Tibial nerve (tissue), 4 donors: ENCODE measurements at places on chromosomes 16 and 17. TPM values are rescaled to one million over a fixed set of nuclear protein-coding genes. Genes with fewer than 3 reads are reported as not detected.

DNA sequence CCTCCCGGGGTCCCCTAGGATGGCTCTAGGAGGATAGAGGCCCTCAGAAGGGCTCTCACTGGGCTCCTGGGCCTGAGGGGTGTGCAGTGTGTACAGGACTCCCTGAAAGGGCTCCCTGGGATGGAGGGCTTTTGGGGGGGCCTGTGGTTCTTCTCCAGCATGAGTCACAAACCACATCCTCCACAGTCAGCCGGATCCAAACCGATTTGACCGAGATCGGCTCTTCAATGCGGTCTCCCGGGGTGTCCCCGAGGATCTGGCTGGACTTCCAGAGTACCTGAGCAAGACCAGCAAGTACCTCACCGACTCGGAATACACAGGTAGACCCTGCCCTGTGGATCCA is 4.5 kb downstream of the TRPV2 start:
- no peak for DNase-seq

- no peak for DNase-seq
Observed at GRCh38 chr17:74777901-74778515, 1.9 kb upstream of the NAT9 start.

- DNase-seq = no peak
Observed at GRCh38 chr17:38317081-38317480, 20.1 kb downstream of the MRPL45 start.

- no peak for DNase-seq
Observed at GRCh38 chr17:63292421-63292820, 153.7 kb downstream of the CYB561 start.

DNA sequence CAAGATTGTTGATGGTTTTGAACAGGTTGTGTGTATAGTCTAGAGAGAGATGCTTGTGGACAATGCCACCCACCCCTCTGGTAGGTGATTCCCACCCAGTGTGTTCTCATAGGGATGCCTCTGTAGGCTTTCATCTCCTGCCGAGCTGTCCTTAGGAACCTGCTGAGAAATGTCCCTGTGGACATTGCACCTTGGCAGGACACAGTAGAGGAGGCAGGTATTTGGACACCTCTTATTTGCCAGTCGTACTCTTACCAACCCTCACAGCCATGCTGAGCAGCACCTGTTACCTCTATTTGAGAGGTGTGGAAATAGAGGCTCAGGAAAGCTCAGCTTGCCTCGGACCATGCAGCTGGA is 33.2 kb downstream of the EPN2 start:
- DNase-seq = no peak

- DNase-seq = no peak
Observed at GRCh38 chr16:397135-397661, at the start of gene NME4. Gene NME4, plus strand, starts transcription at chr16:397199. Its CDS starts 24 bp downstream, at chr16:397223.

DNA sequence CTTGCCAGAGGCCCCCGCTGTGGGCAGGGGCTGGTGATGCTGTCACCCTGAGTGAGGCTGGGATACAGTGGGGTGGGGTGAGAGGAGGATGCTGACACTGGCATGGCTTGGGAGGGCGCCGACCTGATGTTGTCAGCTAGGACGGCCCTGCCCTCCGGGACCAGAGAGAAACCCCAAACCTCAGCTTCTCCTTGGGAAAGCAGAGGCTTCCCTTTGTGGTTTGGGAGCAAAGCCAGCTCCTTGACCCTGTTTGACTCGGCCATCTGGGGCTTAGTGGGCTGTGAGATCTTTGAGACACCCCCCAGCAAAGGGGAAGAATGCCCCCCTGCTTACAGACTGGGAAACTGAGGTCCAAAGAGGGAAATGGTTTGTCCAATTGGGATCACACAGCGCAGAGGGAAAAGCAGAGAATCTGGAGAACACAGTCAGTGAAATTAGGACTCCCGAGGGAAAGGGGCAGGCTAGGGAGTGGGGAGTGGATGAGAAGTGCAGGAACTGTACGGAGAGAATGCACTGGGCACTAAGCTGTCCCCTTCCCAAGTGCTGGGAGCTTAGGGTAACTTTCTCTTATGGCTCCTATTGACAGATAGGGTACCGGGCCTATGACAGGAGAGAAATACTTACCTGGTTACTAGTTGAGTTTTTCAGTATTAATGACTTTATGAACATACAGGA is 40.7 kb upstream of the DLX4 start:
- DNase-seq = no peak

DNA sequence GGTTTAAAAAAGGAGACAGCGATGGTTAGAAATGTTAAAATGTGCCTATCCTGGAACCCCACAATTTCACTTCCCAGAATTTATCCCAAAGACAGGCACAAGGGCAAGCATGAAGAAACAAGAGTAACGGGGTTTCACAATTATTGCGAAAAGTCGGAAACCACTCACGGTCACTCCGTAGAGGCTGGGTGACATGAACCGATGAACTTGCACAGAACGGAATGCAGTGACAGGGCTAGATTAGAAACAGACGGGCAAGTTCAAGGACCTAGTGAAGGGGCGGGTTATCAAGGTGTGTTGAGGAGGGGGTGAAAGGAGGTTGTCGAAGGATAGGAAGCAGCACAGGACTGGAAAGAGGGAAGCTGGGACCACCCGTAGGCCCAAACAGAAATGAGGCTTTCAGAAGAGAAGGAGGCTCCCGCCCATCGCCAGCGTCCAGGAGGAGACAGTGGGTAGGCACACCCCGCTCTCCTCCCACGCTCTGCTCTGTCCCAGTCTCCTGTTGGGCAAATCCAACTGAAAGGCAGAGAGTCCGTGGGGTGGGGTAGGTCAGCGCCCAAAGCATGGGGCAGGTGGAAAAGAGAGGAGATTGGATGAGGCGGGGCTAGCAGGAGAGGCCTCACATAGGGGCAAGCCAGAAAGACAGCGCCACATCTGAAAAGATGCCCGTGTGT is 47.4 kb upstream of the JPH3 start:
- no peak for DNase-seq

DNA sequence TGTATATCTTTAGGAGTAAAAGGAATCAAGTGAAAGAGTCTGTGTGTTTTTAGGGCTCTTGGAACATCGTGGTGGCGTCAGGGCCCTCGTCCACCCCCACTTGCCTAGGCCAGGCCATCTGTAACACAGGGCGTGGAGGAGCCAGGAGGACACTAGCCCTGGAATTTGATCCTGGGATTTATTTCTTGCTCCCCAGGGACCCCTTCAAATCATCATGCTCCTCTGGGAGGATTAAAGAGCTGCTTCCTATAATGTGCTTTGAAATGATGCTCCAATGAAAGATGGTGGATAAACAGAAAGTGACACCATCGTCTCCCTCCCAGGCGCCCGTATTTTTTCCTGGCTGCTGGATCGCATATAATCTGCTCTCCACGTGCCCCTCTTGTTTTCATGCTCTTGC is 113.3 kb downstream of the AATF start:
- no peak for DNase-seq

GRCh38 chr16:9099131-9099625 is 7.7 kb downstream of the HAPSTR1 start:
- no peak for DNase-seq

DNA sequence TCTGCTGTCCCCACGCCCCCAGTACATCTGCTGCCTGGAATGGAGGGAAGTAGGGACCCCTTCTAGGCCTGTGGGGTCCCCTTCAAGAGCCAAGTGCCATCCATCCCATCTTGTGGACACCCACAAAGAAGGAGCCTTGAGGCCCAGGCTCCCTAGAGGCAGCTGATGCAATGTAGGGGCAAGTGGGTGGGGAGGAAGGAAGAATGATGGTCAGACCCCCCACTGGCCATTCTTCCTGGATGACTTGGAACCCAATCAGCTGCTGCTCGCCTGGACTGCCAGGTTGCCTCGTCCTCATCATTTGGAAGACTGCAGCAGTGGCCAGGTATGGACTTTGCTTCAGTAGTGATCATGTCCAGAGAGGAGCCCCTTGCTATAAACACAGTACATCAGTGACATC is 48.9 kb downstream of the SMPD3 start:
- DNase-seq = no peak

DNA sequence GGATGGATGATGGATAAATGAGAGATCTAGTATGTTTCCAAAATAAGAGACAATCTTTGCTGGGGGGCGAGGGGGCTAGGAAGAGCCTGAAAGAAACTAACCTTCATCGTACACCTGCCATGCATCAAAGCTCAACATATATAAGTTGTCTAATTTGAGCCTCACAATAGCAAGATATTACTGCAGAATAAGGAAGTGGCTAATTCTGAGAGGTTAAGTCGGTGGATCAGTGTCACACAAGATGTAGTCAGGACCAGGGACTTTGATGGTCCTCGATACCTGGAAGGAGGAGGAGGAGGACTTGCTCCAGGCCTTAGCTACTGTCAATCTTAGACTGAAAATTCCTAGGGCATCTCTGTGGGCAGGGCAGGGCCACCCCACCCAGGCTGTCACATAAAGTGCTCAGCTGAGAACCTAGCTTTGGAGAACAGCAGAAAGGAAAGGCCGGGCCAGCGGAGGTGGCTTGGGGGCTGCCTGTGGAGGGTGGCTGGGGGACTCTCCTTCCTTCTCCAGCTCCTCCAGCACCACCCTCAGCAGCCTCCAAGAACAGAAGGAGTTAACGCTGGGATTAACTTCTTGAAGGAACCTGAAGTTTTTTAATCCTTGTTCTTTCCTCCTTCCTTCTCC is 460 bp upstream of the SLC13A2 start:
- no peak for DNase-seq

- DNase-seq = no peak
Observed at GRCh38 chr17:56449176-56449575, 144.3 kb upstream of the NOG start.

DNA sequence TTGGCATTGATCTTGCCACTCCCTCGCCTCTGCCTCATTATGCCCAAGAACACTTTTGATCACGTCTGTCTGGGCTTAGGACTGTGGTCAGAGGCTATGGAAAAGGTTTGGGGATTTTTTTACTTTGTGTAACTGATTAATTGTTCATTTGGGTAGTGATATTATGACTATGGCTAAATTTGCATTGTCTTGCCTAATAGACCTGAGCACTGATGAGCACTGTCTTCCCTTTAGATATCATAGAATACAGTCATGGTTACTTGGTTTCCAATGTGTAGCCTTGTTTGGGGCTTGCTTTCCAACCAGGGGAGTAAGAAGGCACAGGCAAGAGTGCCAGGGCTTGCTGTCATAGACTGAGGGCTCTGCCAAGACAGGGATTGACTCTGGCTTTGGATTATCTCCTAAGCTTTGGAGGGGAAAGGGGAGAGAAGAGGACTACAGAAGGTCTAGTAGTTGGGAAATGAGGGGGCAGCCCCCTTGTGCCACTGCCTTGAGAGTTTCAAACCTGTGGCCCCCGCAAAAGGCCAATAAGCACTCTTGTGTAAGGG is 13.7 kb downstream of the LIMD2 start:
- DNase-seq = no peak

- no peak for DNase-seq
Observed at GRCh38 chr17:15087946-15088345, 177.2 kb downstream of the PMP22 start.

DNA sequence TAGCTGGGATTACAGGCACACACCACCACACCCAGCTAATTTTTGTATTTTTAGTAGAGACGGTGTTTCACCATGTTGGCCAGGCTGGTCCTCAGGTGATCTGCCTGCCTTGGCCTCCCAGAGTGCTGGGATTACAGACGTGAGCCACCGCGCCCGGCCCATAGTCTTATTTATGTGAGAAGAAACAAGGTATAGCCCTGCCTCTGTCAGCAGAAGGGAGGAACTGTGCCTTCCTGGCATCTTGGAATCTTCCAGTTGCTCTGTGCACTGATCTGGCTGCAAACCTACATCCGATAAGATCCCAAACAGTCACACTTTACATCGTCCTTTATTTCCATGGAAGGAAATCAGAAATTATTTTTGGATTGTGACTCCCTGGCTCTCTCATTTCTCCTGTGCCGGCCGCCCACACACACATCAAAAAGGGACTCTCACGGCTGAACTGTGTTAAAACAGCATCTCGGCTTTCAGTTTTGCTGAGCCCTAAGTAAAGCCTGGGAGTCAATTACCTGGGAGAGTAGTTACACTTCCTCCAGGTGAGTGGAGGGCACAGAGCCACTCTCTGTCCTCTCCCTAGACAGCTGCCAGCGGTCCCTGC is 23.3 kb downstream of the WIPI1 start:
- DNase-seq = no peak

- peak; percentile 81 for DNase-seq
Observed at GRCh38 chr16:30075503-30076275, at the start of gene PPP4C. Gene PPP4C, plus strand, starts transcription at chr16:30075994. Its CDS starts 384 bp downstream, at chr16:30076378.

DNA sequence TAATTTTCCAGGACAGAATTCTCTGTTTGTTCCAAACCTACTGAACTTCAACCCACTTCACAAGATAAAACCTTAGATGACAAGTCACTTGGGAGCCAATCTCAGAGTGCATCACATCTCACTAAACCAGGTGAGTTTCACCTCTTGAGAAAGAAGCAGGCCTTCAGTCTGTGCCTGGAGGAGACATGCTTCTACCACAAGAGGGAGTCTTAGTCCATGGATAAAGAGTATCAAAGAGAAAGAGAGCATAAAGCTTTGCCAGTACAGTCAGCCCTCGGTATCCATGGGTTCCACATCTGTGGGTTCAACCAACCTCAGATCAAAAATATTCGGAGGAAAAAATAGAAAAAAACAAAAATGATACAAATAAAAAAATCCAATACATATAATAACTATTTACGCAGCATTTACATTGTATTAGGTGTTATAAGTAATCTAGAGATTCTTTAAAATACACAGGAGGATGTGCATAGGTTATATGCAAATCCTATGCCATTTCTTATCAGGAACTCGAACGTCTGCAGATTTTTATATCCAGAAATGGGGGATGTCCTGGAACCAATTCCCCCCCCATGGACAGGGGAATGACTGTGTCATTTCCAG is 37.7 kb downstream of the DUSP14 start:
- no peak for DNase-seq

DNA sequence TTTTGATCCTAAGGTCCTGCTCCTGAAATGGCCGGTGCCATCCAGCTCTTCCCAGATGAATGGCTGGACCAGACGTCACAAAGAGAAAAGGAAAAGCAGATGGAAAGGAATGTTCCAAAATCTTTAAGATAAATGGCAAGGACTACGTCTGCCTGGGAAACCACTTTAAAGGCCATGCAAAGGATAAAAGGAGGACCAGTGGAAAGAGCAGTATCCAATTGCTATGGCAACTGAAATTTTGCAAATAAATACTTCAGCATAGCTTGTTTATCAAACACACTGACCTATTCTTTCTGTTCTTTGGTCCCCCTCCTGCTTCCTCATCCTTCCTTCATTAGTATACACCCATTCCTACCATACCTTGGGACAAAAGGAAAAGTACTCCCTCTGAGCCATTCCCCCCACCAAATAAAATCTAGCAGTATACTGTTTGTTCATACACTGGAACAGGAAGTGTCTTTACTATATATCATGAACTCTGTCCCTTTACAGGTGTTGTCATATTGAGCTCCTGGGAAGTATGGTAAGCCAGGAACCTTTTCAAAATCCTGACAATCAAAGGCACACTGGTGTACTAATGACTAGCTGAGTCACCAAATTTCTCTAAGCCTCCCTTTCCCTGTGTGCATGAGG is 37.2 kb upstream of the NUFIP2 start:
- no peak for DNase-seq

The OR3A2 gene
- 1.1 TPM for total RNA-seq

The SLC12A3 gene
- not detected for total RNA-seq

The HOXB5 gene
- total RNA-seq = 1.6 TPM

The OR1D5 gene
- total RNA-seq = not detected

The TUBB3 gene
- not detected for total RNA-seq

The HOXB6 gene
- total RNA-seq = 0.66 TPM

The PYDC1 gene
- not detected for total RNA-seq

The FOXF1 gene
- total RNA-seq = 0.21 TPM

The WWP2 gene
- 96.9 TPM for total RNA-seq

The HNF1B gene
- total RNA-seq = not detected

The TP53TG3C gene
- total RNA-seq = 1.8 TPM

The GP1BA gene
- not detected for total RNA-seq

The FBF1 gene
- total RNA-seq = 23.1 TPM

The SDK2 gene
- 3.1 TPM for total RNA-seq

The CIBAR2 gene
- total RNA-seq = not detected

The JMJD8 gene
- 119 TPM for total RNA-seq

The BEAN1 gene
- 1.4 TPM for total RNA-seq
